GM23338 (cell line): ENCODE measurements at places on chromosomes 11 and 22. TPM values are rescaled to one million over a fixed set of nuclear protein-coding genes. Genes with fewer than 3 reads are reported as not detected.

The HSPB2 gene
- 1.0 and 3.5 TPM in 2 replicates for total RNA-seq

The ANKK1 gene
- total RNA-seq: 0.14 TPM in 1 of 2 replicates, not detected in the other

The OOSP3 gene
- not detected in 2 replicates for total RNA-seq

The TSPAN32 gene
- total RNA-seq: not detected in 2 replicates

The TMEM86A gene
- total RNA-seq: 0.45 and 0.70 TPM in 2 replicates

The MMP13 gene
- total RNA-seq: not detected in 2 replicates

The IGLL1 gene
- total RNA-seq: not detected in 2 replicates

The TTC28 gene
- 10.7 and 16.1 TPM in 2 replicates for total RNA-seq

The SAA2 gene
- not detected in 2 replicates for total RNA-seq

The GSTT2 gene
- total RNA-seq: not detected in 2 replicates

The FAM227A gene
- total RNA-seq: 6.1 and 11.0 TPM in 2 replicates

The TSGA10IP gene
- 1.1 and 2.0 TPM in 2 replicates for total RNA-seq

The NEFH gene
- total RNA-seq: 2.4 and 2.8 TPM in 2 replicates

The SLC25A45 gene
- 0.10 and 0.35 TPM in 2 replicates for total RNA-seq

The C11orf52 gene
- 1.0 TPM in 1 of 2 replicates, not detected in the other for total RNA-seq

The GALR3 gene
- total RNA-seq: 0.23 and 0.63 TPM in 2 replicates

The CYP2D6 gene
- 0.27 and 1.3 TPM in 2 replicates for total RNA-seq

The SYT9 gene
- 2.4 and 2.7 TPM in 2 replicates for total RNA-seq

The STIM1 gene
- total RNA-seq: 9.3 and 14.0 TPM in 2 replicates

The PRR33 gene
- total RNA-seq: 0.04 TPM in 1 of 2 replicates, not detected in the other

The MAP4K2 gene
- total RNA-seq: 32.3 and 42.6 TPM in 2 replicates

The OR4C13 gene
- not detected in 2 replicates for total RNA-seq

The MS4A7 gene
- 0.07 TPM in 1 of 2 replicates, not detected in the other for total RNA-seq

The ACER3 gene
- total RNA-seq: 25.2 and 26.5 TPM in 2 replicates

The SOX6 gene
- 0.03 and 0.70 TPM in 2 replicates for total RNA-seq

The ZBTB16 gene
- total RNA-seq: 0.19 and 1.4 TPM in 2 replicates

The SSRP1 gene
- total RNA-seq: 210 and 216 TPM in 2 replicates
